ENCODE measurements at places on chromosomes 1 and 21. TPM values are rescaled to one million over a fixed set of nuclear protein-coding genes. Genes with fewer than 3 reads are reported as not detected.

- H3K27ac ChIP-seq = no peak overlapping the region
- no peak for DNase-seq
- H3K4me3 ChIP-seq = no peak overlapping the region
- no peaks in the 10 kb centered on the region for H3K36me3 ChIP-seq
- H3K27me3 ChIP-seq = no peaks in the 10 kb centered on the region
- no peaks in the 10 kb centered on the region for H3K4me1 ChIP-seq
These were observed 439.5 kb downstream of the PLPP3 start for GRCh38 chr1:56139836-56140235.

DNA sequence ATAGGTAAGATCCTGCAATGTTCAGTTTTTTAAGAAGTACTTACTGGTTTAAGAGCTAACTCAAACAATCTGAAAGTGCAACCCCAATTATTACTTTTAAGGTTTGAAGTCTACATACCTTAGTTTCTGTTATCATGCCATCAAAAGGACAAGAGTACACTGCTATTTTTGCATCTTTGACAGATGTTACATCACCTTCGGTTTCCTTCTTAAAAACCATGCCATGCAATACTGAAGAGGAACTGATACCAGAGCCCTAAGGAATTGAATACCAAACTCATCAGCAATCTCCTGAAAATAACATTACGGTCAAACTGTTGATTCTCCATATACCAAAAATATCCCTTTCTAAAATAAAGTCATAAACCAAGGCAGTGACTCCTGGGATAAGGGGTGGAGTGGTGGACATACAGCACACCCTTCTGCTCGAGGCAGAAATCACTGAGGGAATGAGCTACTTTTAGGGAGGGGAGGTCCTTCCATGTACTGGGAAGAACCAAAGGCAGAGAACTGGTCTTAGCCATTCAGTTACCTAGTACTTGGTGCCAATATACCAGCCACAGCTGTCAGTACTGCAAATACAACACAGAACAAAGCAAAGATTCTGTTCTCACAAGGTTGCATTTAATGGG lies 8.5 kb downstream of the CCT8 start:
- no peak for DNase-seq
- peaks cover 9% of the 10 kb centered on the region for H3K4me1 ChIP-seq

GRCh38 chr1:212915245-212916091 lies 34.9 kb upstream of the VASH2 start:
- no peaks in the 10 kb centered on the region for H3K36me3 ChIP-seq
- H3K27ac ChIP-seq = no peak overlapping the region
- no peak overlapping the region for H3K4me3 ChIP-seq
- H3K27me3 ChIP-seq = peaks cover 39% of the 10 kb centered on the region

DNA sequence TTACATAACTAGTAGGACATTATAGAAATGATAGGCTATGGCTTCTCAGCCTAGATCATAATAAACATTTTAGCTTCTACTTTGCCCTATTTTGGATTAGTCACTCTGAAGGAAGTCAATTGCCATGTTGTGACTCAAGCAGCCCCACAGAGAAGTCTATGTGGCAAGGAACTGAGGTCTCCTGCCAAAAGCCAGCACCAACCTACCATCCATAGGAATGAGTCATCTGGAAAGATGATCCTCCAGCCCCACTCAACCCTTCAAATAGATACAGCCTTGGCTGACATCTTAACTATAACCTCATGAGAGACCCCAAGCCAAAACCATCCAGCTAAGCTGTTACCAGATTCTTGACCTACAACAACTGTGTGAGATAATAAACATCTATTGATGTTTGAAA lies 76.3 kb upstream of the BEND5 start:
- H3K4me3 ChIP-seq = no peak overlapping the region
- H3K36me3 ChIP-seq = no peaks in the 10 kb centered on the region
- no peak overlapping the region for H3K27ac ChIP-seq
- DNase-seq = no peak

DNA sequence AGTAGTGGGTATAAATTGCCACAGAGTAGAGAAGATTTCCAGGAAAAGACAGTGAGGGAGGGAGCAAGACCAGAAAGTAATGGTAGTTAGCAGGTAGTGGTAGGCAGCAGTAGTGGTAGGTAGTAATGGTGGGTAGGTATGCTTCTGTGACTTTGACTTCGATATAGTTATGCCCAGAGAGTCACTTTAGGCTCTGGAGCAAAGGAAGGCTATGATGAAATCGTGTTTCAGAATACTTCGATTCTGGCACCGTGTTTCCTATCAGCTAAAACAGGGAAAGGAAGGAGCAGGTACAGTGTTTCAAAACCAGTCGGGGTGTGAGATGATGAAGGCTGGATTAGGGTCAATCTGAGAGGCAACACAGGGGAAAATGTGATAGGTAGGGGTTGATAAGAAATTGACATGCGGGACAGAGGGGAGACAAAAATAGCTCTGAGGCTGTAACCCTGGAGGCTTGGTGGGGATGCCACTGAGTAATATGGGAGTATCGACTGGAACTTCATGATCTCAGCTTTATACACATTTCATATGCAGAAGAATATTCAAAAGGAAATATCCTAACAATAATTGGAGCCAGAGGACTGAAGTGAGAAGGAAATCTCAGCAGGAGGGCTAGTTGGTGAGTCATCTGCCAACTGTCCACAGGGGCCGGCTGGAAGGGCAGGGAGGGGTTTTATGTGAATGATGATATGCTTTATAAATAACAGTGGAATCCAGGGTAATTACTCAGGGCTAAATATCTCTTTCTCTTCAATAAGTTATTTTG lies 25.2 kb upstream of the TRIM45 start:
- H3K4me3 ChIP-seq = peak overlapping the region; percentile 38
- H3K27ac ChIP-seq = no peak overlapping the region
- peaks cover 6% of the 10 kb centered on the region for H3K27me3 ChIP-seq
- H3K36me3 ChIP-seq = no peaks in the 10 kb centered on the region

DNA sequence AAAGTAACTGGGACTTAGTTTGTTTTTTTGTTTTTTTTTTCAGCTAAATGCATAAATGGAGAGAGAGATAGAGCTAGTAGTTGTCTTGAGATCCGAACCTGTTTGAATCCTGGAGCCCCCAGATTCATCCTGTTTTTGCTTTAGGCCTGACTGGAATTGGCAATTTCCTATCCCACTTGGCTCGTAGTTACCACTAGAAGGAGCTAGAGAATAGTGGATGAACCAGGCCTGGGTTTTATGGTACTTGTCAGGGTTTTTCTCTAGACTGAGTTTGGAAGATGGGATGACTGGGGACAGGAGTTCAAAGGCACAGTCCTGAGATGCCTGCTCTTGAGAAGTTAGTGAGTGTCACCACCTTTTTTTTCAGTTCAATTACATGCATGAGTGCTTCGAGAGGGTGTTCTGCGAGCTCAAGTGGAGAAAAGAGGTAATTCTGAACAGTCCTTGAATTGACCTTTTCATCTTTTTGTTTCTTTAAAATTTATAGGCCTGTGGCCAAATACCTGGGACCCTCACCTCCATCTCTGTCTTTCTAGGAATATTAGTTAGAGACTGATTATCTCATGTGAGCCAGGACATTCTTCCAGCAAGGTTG lies 23.4 kb downstream of the CELF3 start:
- H3K27ac ChIP-seq = no peak overlapping the region
- no peak overlapping the region for H3K4me3 ChIP-seq
- peaks cover 19% of the 10 kb centered on the region for H3K4me1 ChIP-seq
- H3K36me3 ChIP-seq = peaks cover 54% of the 10 kb centered on the region
- no peaks in the 10 kb centered on the region for H3K27me3 ChIP-seq
- DNase-seq = no peak

- H3K27me3 ChIP-seq = peaks cover 87% of the 10 kb centered on the region
- H3K36me3 ChIP-seq = no peaks in the 10 kb centered on the region
- no peak overlapping the region for H3K27ac ChIP-seq
- no peaks in the 10 kb centered on the region for H3K4me1 ChIP-seq
- no peak for DNase-seq
These were observed 249.4 kb downstream of the NPHP4 start for GRCh38 chr1:5742801-5743200.

GRCh38 chr1:7335224-7335879 lies 435.7 kb upstream of the VAMP3 start:
- no peaks in the 10 kb centered on the region for H3K36me3 ChIP-seq
- H3K27ac ChIP-seq = no peak overlapping the region
- no peak overlapping the region for H3K4me3 ChIP-seq
- DNase-seq = no peak
- H3K4me1 ChIP-seq = peaks cover 13% of the 10 kb centered on the region

DNA sequence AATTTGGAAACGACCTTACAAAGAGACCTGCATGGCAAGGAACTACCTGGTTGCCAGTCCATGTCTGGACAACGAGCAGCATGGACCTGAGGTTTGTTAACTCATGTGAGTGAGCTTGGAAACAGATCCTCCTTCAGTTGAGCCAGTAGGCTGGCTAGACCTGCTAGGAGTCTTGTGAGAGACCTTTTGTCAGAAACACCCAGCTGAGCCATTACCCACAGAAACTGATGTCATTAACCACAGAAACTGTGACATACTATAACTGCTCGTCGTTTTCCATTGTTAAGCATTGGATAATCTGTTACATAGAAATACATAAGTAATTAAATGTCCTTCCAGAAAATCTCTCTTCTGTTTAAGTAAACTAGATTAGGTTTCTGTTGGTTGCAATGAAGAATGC lies 211.1 kb upstream of the C21orf91 start:
- no peak overlapping the region for H3K4me3 ChIP-seq
- H3K27ac ChIP-seq = no peak overlapping the region
- H3K36me3 ChIP-seq = no peaks in the 10 kb centered on the region

- peaks cover 33% of the 10 kb centered on the region for H3K4me1 ChIP-seq
- DNase-seq = no peak
- peaks cover 8% of the 10 kb centered on the region for H3K27me3 ChIP-seq
- no peak overlapping the region for H3K4me3 ChIP-seq
- H3K27ac ChIP-seq = no peak overlapping the region
- H3K36me3 ChIP-seq = no peaks in the 10 kb centered on the region
These were observed 67.6 kb downstream of the KCNN3 start for GRCh38 chr1:154802336-154802969.

DNA sequence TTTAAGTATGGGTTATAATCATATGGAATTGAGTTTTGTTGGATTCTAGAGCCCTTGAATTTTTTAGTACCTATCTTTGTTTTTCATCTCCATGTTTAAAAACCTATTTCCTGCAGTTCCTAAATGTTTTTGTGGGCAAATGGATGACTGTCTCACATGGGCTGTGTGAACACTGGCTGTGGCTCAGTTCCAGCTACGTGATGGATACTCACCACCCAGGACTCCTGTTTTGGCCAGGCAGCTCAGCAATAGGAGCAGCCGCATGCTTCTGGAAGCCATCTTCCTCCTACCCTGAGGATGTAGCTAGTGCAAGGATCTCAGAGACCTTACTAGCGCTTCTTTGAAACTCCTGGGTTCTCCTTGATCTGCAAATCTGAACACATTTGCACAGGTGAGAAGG lies 2.8 kb downstream of the REG4 start:
- no peak overlapping the region for H3K27ac ChIP-seq
- no peaks in the 10 kb centered on the region for H3K36me3 ChIP-seq
- no peak for DNase-seq
- peaks cover 43% of the 10 kb centered on the region for H3K27me3 ChIP-seq

GRCh38 chr1:85278853-85279314 lies 2.5 kb upstream of the BCL10 start:
- peak overlapping the region; percentile 42 for H3K27ac ChIP-seq
- H3K4me3 ChIP-seq = no peak overlapping the region
- no peaks in the 10 kb centered on the region for H3K27me3 ChIP-seq
- H3K36me3 ChIP-seq = peaks cover 5% of the 10 kb centered on the region
- no peak for DNase-seq

DNA sequence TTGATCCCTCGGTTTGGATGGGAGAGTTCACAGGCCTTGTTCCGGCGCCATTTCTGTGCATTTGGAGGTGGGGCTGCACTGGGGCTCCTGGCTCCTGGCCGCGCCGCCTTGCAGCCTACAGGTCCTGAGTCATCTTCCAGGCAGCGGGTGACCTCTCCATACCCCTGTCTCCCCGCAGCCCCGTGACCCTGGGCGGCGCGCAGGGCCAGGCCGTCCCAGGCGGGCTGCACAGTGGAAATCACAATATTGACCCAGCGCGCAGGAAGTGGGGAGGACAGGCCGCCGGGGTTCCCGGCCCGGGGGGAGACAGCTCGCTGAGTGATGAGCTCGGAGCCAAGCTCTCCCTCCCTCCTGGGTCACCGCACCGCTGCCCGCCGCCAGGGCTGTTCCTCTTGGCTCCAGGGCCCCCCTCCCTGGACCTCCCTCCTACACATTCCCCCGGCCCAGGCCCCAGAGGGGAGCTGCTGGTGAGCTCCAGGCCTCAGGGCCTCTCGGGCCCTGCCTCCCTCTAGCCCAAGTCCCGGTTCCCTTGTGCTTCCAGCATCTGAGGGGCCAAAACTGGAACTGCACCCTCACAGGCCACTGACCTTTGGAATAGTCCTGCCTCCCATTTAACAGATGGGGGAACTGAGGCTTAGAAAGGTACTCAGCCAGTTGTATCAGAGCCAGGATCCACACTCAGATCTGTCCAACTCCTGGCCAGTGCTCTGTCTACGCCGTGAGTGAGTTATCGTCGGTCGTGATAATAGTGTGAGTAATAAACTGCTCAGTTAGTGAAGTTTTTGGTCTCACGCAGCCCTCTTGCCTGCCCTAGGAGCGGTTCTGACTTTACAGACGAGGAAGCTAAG lies 142.9 kb upstream of the WNT4 start:
- no peak overlapping the region for H3K4me3 ChIP-seq
- no peaks in the 10 kb centered on the region for H3K36me3 ChIP-seq
- H3K4me1 ChIP-seq = no peaks in the 10 kb centered on the region
- peaks cover 62% of the 10 kb centered on the region for H3K27me3 ChIP-seq
- DNase-seq = no peak

DNA sequence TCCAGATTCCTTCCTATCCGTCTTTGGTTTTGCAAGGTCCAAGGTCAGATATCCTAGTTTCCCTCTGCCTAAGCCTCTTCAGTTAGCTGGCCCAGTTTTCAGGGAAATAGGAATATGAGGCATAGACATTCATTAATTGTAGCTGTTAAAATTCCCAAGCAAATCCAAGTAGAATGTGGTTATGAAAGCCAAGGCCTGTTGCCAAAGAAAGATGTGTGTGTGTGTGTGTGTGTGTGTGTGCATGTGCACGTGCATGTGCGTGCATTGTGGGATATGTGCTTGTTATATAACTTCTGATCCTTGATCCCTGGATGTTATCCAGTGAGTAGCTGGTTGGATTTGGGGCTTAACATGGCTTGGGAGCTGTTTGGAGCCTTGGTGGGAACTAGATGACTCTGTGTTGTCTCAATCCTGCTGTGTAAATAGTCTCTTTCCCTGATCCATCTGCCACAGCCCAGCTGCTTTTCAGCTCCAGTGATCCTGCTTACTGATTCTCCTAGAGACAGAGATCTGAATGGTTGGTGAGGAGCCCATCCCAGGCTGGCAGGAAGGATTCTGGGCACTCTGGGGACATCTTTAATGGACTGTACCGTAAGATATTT lies 70.6 kb upstream of the GCLM start:
- H3K4me3 ChIP-seq = no peak overlapping the region
- H3K27me3 ChIP-seq = no peaks in the 10 kb centered on the region
- peak; percentile 26 for DNase-seq
- peak overlapping the region; percentile 71 for H3K27ac ChIP-seq
- peaks cover 19% of the 10 kb centered on the region for H3K4me1 ChIP-seq

- no peak overlapping the region for H3K4me3 ChIP-seq
- no peaks in the 10 kb centered on the region for H3K36me3 ChIP-seq
- no peaks in the 10 kb centered on the region for H3K27me3 ChIP-seq
- H3K4me1 ChIP-seq = no peaks in the 10 kb centered on the region
- H3K27ac ChIP-seq = no peak overlapping the region
These were observed 453.1 kb downstream of the LTN1 start for GRCh38 chr21:28539623-28539988.

Gene SPRR2D
- total RNA-seq = not detected

Gene SPOCD1
- not detected for total RNA-seq

Gene ACTA1
- total RNA-seq = 7,565 TPM

Gene VAV3
- 1.4 TPM for total RNA-seq

Gene RGS13
- 0.22 TPM for total RNA-seq

Gene TMEM35B
- 8.3 TPM for total RNA-seq

Gene AMPD1
- total RNA-seq = not detected

Gene GGPS1
- total RNA-seq = 30.2 TPM

Gene ACTL8
- total RNA-seq = not detected

Gene AKR7A3
- 0.14 TPM for total RNA-seq

Gene C1orf53
- total RNA-seq = 7.8 TPM

All from left ventricle myocardium inferior (tissue), 1 donor.